ENCODE measurements at places on chromosomes 1 and 21.
A peak's percentile ranks its signal among the peaks of the same experiment; 100 is the strongest.

DNA sequence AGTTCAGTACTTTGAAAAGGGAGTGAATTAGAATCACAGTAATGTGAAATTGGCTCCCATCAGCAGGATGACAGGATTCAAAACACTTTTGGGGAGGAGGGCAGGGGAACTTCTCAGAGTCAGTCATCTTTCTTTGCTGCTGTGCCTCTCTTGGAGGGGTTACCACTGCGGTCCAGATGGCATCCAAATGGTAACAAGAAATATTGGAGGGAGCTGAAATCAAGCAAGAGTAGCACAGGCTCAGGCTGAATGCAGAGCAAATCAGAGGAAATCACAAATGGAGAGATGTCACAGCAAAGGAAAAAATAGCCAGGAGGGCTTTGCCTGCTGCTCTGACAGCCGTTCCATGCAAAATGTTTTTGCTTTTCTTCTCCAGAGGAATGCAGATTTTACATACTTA, 75.0 kb upstream of the C8B start:
- no peak for DNase-seq

- no peak for DNase-seq
Observed at GRCh38 chr1:165443539-165444311, 1.2 kb downstream of the RXRG start.

GRCh38 chr1:246261639-246262038, 245.4 kb downstream of the SMYD3 start:
- no peak for DNase-seq

GRCh38 chr21:18764720-18765119, 361.1 kb upstream of the TMPRSS15 start:
- no peak for DNase-seq

GRCh38 chr1:73903092-73903491, 294.9 kb downstream of the LRRIQ3 start:
- DNase-seq, result no peak

GRCh38 chr21:44630440-44630839, 3.5 kb downstream of the KRTAP10-9 start:
- no peak for DNase-seq

GRCh38 chr1:78743626-78744025, 94.0 kb downstream of the IFI44 start:
- DNase-seq, result no peak

GRCh38 chr1:1206966-1207531, 657 bp upstream of the TNFRSF18 start:
- DNase-seq, result no peak

DNA sequence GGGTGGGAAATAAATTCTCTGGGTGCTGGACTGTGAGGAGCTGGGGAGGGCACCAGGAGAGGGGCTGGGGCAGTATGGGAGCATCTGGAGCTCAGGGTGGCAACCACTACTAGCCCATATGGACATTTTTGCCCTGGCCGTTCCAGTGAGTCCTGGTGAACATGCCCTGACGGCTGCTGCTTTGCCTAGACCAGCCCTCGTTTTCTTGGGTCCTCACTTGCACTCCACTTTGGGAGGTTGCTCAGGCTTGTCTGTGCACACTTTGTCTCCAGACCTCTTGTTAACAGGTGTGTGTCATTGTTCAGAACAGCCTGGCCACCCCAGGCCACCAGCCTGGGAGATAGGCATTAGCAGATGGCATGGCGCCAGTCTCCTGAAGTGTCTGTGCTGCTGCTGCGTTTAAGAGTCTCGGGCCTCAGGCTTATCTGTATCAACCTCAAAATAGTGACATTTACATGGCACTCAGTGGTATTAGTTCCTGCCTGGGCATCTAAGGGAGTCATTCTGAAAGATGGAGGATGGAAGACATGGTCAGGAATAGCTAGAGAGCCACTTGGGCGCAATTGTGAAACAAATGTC, 190.5 kb downstream of the PTPRU start:
- DNase-seq, result peak; percentile 34

DNA sequence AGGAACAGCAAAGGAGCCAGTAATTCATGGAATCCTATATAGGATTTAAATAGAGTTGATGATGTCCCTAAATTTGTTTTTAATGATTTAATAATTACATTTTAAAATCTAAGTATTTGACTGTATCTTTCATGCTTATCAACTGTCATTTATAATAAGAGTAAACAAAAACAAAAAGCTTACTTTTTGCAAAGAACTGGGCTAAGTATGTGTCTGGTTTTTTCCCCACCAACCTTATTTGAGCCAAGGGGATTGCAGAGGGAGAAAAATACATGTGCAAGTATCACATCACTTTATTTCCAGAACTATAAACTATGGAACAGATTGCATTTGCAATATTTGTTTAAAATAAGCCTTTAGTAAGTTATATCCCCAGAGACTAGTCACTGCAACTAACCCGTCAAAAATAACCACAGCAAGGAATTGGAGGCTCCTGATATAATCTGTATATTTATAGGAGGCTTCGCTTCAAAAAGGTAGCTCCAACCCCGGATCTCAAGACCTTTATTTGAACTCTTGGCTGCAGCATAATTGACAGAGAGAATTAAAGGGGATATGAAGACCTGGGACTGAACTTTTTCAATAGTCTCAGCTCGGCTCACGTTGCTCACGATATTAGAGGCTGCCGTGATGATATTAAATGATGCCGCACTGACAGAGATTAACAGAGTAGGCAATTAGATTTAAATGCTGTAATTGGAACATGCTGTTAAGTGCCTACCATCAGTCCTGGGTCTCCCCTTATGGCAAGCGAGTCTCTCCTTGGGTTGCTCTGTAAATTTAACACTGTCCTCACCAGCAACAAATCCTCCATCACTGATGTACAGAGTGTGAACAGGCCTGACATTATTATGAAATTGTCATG, 329.1 kb upstream of the NFIA start:
- DNase-seq, result no peak

- no peak for DNase-seq
Observed at GRCh38 chr1:2906085-2906484, 104.6 kb upstream of the TTC34 start.

GRCh38 chr21:42377211-42377950, 11.0 kb upstream of the TFF1 start:
- no peak for DNase-seq

GRCh38 chr1:231408528-231409094, 13.5 kb downstream of the EGLN1 start:
- DNase-seq, result no peak

DNA sequence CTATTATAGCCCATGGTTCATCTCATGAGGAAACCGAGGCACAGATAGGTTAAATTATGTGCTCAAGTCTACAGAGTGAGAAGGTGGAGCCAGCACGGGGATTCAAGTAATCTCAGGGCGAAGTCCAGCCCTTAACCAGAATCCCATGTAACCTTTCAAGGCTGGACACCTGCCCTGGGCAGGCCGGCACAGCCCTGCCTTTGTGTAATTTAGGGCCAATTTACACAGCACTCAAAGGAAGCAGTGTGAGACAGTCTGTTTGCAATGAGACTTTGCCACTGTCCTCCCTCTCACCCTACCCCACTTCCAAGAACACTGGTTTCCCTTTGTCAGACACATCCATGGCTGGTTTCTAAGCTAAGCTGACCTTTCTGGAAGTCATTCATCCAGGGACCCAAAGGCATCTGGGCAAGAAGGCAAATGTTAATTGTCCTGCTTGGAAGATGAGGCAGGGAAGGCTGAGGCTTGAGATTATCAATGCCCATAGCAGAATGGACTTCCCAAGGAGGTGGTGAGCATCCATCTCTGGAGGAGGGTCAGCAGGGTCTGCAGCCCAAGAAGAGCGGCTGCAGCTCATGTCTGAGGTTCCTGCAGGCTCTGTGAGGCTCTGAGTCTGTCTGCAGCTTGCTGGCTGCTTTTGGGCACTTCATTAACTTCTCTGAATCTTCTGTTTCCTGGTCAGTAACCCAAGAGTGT, 159.2 kb downstream of the TRABD2B start:
- no peak for DNase-seq

- no peak for DNase-seq
Observed at GRCh38 chr1:20660847-20661206, 342 bp downstream of the DDOST start.

GRCh38 chr1:226601456-226601855, 52.9 kb downstream of the STUM start:
- no peak for DNase-seq

Measured in NCI-H526 treated with DMSO at 0.1 percent for 48 hours (cell line).